ENCODE measurements at places on chromosomes 2 and 18. TPM values are rescaled to one million over a fixed set of nuclear protein-coding genes. Genes with fewer than 3 reads are reported as not detected.

CAPN14 gene
- total RNA-seq = 0.08 TPM

AKAIN1 gene
- not detected for total RNA-seq

ASB18 gene
- total RNA-seq = 2.5 TPM

UPP2 gene
- total RNA-seq = not detected

IL1F10 gene
- not detected for total RNA-seq
